ENCODE measurements at places on chromosomes 11 and 22.

- DNase-seq: no peak
These were observed 27.5 kb downstream of the TBC1D22A start for GRCh38 chr22:46789992-46790391.

GRCh38 chr11:120197977-120198376 is 12.9 kb upstream of the OAF start:
- DNase-seq: no peak

GRCh38 chr11:127656116-127656836 is 655.7 kb upstream of the KIRREL3 start:
- DNase-seq: no peak

DNA sequence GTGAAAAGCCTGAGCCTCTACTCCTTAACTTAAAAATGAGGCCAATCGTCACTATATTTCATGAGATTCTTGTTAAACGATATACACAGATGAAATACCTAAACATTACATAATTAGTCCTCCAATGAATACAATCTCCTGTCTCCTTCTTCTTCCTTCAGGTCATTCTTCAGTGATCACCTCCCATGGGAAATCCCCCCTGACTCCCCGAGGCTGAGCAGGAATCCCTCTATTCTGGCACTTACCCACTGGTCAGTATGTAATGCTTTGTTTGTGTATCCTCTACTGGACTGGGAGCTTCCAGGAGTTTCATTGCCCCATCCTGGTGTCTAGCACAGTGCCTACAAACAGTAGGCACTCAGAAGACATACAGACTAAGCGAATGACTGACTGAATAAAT is 52.3 kb downstream of the RAB38 start:
- DNase-seq: no peak

- no peak for DNase-seq
These were observed 7.9 kb downstream of the PCSK7 start for GRCh38 chr11:117223741-117224689.

DNA sequence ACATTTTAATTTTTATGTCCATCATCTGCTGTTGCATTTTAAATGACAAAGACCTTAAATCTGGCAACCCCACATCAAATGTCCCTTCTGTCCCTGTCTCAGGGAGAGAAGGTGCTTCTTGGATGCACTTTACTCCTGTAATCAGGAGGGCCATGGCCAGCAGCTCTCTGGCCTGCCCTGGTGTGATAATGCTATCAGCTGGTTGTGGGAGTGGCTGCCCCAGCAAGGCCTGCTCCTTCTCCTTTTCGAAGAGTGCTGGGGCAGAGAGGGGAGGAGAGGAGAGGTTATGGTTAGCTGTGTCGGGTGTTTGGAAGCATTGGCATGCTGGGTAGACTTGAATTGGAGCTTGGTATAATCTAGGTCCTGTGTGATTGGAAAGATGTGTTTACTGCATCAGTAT is 12.8 kb downstream of the TNRC6B start:
- DNase-seq: no peak

- DNase-seq: no peak
These were observed 48.8 kb downstream of the EXT2 start for GRCh38 chr11:44143987-44144909.

- no peak for DNase-seq
These were observed 32.0 kb downstream of the SPECC1L start for GRCh38 chr22:24302591-24302990.

DNA sequence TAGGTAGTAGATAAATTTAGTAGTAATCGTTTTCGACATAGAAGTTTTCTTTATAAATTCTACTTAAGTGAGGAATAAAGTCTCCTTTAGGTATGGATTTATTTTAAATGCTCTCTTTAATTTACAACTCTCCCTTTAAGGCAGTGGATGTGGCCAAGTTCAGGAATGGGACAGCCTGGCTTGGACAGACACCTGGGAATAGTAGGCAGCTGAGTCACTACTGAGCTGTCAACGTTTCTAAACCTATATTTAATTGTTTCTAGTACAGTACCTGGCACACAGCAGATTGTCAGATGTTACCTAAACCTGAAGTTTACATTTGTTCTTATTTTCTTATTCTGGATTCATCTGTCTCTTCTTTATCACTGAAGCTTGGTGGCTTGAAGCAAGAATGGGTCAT is 85.1 kb downstream of the DEPDC5 start:
- DNase-seq: no peak

DNA sequence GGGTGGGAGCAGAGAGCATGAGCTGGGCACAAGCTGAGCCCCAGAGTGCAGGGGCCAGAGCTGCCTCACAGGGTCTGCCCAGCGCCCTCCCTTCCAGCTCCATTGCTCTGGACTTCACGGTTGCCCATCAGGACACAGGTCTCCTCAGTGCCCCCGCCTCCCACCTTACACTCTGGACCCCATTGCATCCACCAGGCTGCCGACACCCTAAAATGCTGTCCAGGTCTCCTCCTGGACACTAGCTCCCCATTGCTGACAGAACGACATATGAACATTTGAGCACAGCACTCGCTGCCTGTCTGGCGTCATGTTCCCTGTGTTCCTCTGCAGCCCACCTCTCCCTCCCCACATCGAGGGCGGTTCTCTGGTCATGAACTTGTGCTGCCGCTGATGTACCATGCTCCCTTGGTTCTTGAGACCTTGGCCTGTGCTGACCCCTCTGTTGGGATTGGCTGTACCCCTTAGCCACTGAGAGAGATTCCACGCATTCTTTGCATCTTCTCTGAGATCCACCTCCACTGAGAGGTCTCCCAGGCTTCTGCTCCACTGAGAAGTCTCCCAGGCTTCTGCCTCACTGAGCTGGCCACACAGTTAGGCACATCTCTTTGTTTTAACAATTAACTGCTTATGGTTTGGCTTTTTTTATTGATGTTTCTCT is 34.2 kb upstream of the NECTIN1 start:
- DNase-seq: no peak

GRCh38 chr22:45196926-45197605 is 33.3 kb downstream of the NUP50 start:
- no peak for DNase-seq

Data from GM18507 (cell line).